ENCODE measurements at places on chromosomes 7 and 10.
A peak's percentile ranks its signal among the peaks of the same experiment; 100 is the strongest.

GRCh38 chr7:103119791-103120291, 29.1 kb downstream of the NAPEPLD start:
- DNase-seq = no peak

GRCh38 chr7:37420946-37421695, 27.5 kb downstream of the ELMO1 start:
- peak; percentile 33 for DNase-seq

DNA sequence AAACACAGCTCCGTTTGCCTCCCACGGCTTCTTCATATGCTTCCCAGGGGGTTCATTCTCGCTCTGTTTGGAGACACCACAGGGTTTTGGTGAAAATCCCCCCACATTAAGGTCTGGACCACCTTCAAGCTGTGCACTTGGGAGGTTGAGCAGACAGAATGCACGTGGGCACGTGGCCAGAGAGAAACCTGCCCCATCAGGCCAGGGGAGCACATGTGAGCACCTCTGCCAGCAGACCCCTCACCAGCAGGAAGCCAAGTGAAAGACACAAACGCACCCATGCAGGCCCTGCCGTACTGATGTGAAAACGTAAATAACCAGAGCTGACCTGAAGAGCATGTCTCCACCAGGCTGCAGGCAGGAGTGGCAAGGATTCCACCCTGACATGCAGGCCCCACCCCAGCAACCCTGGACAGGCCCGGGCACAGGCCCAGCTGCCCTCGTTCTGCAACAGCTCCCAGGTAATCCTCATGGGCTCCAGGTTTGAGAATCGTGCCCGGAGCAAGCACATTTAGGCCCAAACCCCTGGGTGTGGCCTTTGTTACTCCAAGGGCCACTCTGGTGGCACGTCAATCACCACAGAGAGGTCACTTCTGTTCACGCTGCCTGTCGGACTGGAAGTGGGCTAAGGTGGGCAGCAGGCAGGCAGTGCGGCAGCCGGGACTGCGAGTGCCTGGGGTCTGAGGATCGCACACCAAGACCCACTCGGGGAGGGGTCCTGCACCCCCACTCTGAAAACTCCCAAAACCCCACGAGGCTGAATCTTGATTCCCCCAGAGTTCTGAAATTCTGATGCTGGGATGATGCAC, 184.4 kb downstream of the PTPRN2 start:
- no peak for DNase-seq

GRCh38 chr10:74502963-74503608, 323.3 kb upstream of the KAT6B start:
- DNase-seq = no peak

DNA sequence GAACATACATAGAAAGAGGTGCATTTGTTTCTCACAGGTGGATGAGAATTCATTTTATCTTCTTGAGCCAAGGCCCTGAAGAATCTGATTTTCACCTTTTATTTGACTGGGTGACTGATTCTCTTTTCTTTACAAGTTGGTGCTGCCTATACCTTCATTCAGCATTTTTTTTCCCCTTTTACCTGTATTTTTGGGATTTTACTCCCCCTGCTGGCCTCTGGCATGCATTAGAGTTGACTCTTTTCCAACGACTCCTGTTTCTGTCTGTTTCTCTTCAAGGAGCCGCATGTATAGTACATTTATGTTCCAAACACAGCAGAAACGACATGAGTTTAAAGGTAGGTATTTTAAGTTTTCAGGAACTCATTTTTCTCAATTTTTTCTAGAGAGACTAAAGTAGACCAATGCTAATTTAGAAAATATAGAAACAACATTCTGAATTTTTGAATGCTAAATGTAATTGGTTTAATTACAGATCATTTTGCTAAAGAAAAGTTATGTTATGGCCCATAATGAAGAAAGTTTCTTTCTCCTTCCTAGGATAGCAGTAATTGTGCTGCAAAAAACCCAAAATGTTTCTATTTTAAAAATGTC, 149.8 kb upstream of the HDAC9 start:
- no peak for DNase-seq

Measured in hematopoietic multipotent progenitor cell (in vitro differentiated cells).